ENCODE measurements at places on chromosomes 11 and 22.

DNA sequence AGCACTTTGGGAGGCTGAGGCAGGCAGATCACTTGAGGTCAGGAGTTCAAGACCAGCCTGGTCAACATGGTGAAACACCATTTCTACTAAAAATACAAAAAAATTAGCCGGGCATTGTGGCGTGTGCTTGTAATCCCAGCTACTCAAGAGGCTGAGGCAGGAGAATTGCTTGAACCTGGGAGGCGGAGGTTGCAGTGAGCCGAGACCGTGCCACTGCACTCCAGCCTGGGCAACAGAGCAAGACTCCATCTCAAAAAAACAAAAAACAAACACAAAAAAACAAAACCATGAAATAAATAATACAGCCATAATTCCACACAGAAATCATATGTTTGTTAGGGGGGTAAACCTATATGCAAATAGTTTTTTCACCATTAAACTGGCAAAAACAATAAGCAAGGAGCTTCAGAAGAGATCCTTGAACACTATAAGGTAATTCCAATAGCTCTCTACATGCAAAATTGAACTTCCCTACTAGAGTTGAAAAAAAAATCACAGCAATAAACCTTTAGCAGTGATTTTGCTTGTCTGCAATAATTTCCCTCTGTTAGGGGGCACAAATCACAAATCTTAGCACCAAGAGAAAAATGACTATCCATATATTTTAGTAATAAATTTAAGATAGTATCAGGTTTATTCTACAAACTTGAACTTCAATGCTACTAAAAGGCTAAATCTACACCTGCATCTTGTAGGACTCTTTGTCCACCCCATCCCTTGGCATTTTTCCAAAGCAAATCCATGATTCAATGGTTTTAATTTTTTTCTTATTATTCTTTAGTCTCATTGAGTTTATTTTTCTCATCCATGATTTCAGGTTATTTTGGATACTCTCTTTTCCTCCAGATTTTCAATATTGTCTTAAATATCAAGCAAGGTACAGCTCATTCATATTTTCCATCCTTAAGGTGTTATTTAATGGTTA lies 3.9 kb downstream of the CSTF3 start:
- DNase-seq = no peak

GRCh38 chr22:22099194-22099486 lies 116.6 kb upstream of the TOP3B start:
- DNase-seq = no peak

- DNase-seq = peak; percentile 51
Observed at GRCh38 chr11:120057595-120058581, 80.0 kb downstream of the TRIM29 start.

- no peak for DNase-seq
Observed at GRCh38 chr11:73072935-73073481, 69.1 kb downstream of the FCHSD2 start.

GRCh38 chr11:55357560-55358184 lies 10.1 kb upstream of the OR4A15 start:
- DNase-seq = no peak
